ENCODE measurements at places on chromosomes 2 and 18.

- DNase-seq = no peak
Observed at GRCh38 chr18:77341527-77342325, 92.1 kb downstream of the GALR1 start.

DNA sequence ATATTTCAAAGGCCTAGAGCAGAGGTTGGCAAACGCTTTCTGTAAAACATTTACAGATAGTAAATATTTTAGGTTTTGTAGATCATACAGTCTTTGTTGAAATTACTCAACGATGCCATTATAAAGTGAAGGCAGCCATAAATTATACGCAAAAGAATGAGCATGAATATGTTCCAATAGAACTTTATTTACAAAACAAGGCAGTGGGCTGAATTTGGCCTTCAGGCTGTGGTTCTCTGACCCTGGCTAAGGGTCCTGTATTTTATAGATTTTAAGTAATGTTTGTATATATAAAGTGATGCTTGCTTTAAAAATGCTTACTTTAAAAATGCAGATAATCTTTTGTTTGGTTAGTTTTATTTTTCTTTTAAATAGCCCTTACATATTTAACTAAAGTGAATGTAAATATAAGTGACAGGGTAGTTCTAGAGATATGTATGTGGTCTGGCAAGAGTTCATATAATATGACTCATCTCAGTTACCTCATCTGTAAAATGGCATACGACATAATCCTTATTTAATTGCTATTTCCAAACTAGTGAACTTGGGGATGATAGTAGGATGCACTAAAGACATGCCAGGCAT is 51.7 kb upstream of the ATP5MC3 start:
- no peak for DNase-seq

DNA sequence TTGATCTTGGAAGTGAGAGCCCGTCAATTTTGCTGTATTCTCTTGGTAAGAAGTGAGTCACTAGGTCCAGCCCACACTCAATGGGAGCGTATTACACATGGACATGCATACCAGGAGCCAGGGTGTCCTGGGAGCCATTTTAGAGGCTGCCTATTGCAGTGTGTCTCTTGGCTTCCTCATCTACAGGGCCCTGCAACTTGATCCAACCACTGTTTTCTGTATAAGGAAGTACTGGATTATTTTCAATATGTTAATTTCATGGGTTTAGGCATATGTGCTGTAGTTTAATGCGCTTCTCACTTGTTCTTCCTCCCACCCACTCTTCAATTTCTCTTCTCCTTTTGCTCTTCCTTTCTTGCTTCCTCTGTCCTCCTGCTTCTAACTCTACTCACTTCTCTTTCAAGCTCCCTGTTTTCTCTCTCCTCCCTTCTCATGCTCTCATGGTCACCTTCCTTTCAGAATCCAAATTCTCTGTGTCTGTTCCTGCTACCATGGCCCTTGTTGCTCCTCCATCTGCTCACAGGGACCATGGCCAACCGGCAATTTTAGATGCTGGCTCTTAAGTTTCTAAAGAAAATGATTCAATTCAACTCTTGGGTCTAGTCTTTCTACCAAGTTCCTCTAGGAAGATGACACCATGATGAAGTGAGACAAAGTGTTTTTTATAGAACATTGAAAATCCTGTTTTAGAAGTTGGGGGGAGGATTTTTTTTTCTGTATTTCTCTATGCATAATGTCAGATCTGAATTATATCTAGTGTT is 152.0 kb upstream of the ZEB2 start:
- no peak for DNase-seq

- DNase-seq = no peak
Observed at GRCh38 chr2:99554238-99554637, 64.4 kb upstream of the REV1 start.

- no peak for DNase-seq
Observed at GRCh38 chr2:173456960-173457359, 102.3 kb downstream of the CDCA7 start.

Data from activated T-helper 1 cell treated with anti-CD3 and anti-CD28 coated beads, Interleukin-2, amount 50 U/mL, for 16 hours (primary cell).